ENCODE measurements at places on chromosomes 12 and 14.

DNA sequence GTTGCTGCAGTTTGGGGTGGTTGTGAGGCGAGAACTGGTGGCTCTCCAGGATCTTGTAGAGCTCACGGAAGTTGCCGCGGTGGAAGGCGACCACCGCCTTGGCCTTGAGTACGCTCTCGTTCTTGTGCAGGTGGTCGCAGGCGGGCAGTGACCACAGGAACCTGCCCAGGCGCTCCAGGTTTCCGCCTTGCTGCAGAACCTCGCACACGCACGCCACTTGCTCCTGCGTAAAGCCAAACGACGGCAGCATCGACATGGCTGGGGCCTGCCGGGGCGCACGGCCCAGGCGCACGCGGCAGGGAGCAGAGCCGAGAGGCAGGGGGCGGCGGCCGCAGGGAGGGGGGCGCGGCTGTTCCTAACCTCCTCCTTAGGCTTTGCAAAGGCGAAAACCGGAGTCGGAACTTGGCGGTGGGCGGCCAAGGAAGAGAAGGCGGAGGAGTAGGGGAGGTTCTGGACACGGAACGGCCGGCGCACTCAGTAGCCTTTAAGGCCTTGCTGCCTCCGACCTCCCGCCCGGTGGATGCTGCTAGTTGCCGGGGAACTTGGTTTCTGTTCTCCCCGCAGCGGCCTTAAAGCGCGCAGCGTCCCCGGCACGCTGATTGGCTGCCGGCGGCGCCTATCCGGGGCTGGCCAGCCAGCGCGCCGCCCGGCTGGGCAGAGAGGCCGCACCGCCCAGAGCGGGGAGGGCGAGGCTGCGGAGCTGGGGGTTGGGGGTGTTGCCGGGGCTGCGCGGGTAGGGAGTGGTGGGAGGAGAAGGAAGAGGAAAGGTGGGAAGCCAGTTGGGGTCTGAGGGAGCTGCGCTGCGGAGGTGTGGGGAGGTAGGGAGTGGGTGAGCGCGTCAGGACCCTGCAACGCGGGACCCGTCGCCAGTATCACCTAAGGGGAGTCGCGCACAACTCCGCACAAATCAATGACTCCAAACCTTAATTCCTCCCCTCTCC is at the start of gene SIX1:
SIX1 (minus strand) TSS at position 544 of the 941 bp plus-strand sequence; CDS start at position 256, 288 bp downstream.
- peak; percentile 80 for DNase-seq

GRCh38 chr12:89245090-89245489 is 107.2 kb downstream of the DUSP6 start:
- DNase-seq, result peak; percentile 41

DNA sequence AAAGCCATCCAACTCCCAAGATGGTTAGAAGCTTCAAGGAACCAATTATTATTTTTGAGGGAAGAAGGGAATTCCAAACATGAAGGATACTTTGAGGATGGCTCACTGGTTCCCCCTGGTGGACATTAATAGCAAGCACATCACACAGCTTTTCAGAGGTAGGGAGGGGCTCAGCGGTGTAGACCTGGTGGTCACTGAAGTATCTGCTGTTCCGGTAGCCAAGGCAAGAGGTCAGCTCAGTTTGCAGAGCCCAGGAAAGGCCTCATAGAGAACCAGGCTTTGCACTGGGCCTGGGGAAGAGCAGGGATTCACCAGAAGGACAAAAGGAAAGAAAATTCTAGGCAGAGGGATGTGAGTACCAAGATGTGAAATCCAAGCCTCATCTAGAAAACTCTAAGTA is 118.7 kb downstream of the KSR2 start:
- DNase-seq, result peak; percentile 25

- DNase-seq, result no peak
These were observed 27.1 kb upstream of the LUM start for GRCh38 chr12:91138337-91138920.

DNA sequence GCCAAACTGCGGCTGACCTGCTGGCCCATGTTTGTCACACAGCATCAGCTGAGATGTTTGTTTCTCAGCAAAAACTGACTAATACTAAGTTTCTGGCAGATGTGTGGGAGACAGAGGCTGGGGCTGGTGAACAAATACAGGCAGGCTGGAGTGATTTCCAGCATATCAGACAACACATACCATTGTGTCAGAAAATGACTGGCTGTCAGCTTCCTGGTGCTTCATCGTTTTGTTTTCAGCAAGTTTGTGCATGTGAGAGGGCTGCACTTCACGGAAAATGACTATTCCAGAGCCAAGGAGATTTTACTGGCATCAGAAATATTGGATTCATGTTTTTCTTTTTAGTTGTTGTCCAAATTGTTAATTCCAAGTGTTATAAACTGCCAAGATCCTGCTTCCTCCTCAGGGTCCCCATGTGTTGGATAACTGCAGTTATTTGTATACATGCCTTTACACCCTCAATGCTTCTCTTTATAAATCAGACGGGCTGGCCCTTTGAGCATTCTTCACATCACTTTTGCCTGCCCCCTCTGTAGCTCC is 145.7 kb downstream of the GALC start:
- no peak for DNase-seq

- no peak for DNase-seq
These were observed 76.0 kb downstream of the NTF3 start for GRCh38 chr12:5507944-5508343.

- DNase-seq, result no peak
These were observed 2.8 kb downstream of the TTC7B start for GRCh38 chr14:90813442-90813841.

DNA sequence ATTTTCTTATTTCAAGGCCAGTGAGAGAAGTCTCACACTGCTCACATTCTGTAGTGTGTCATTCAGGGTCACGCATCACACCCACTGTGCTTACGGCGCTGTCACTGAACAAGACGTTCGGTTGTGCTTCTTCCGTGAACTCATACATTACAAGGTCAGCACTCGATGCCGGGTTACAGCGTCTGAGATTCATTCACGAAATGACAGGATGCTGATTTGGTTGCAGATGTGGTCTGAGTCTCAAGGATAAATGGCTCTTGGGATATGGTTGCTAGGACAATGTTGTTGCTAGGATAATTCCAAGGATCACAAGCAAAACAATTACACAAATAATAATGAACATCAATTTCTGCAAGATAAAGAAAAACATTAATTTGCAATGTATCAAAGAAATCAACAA is 47.4 kb downstream of the STX2 start:
- DNase-seq, result no peak

- DNase-seq, result no peak
These were observed 3.2 kb downstream of the CRIP2 start for GRCh38 chr14:105477660-105478397.

- DNase-seq, result no peak
These were observed 80.3 kb upstream of the SRRM4 start for GRCh38 chr12:118900993-118901392.

DNA sequence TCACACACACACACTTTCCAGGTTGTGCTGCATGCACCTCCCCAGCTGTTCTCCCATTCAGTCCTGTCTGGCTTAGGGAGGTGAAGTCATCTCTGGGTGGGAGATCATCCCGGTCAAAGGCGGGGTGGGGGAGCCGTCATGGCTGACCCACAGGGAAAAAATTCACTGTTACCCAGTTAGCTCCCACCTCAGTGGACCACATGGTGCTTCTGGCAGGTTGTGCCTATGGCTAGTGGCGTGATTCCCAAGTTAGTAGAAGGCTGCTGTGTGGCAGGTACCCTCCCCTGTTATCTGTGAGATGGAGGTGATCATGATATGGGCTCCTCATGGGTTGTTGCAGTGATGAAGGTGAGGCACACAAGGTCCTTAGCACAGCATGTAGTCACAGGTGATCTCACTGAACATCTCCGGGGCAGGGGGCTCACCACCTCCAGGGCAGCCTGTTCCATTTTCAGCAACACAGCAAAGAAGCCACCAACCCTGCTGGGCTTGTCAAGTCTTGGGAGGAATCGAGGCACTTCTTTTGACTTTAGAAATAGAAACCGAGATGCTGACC is 154.9 kb upstream of the CCND2 start:
- DNase-seq, result no peak

DNA sequence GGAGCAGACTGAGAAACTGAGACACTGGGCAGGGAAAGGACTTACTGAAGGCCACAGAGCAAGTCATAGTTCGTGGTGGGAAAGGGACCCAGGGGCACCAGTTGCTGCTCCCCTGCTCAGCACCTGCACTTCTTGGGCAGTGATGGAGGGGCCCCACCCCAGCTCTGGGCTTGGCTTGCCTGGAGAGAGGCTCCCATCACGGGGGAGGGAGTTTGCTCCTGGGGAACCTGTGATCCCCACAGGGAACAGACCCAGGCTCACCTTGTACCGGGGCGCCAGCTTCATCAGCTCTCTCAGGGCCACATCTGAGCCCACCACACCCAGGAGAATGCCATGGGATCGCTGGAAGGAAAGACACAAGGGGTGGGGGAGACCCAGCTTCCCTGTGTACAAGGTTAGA is 39.8 kb downstream of the CACNA2D4 start:
- DNase-seq, result no peak

GRCh38 chr12:49675137-49675536 is 32.1 kb downstream of the FMNL3 start:
- no peak for DNase-seq

DNA sequence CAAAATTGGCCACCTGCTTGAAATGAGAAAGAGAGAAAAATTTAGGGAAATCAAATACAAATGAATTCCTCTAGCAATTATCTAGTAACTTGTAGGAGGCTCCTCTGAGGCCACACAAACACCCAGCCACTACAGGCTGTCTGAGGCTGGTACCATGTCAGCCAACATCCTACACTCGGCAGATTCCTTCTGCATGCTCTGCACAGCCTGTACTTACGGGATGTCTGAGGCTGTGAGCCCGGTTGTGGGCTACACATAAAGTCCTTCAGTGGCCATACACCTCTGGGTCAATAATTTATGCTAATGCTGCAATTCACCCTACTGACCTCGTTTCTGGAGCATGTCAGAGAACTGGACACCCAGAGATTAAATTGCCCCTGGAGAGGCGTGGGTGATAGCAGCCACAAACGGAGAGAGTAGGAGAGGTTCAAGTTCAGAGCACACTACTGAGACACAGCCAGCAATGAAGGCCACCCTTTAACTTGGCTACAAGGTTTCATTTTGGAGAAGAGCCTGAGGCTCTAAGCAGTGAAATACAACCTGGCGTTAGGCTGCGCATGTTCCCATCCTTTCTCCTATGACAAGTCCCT is 28.9 kb downstream of the WSCD2 start:
- DNase-seq, result no peak

- DNase-seq, result peak; percentile 6
These were observed 138.1 kb upstream of the BMP4 start for GRCh38 chr14:54094765-54095164.

- no peak for DNase-seq
These were observed 37.9 kb downstream of the WDR89 start for GRCh38 chr14:63603749-63604277.

- DNase-seq, result no peak
These were observed at the start of gene CPM for GRCh38 chr12:68932961-68933893. Gene CPM (minus strand): TSS chr12:68933171. CDS start chr12:68932837, 334 bp downstream.

- no peak for DNase-seq
These were observed 468.9 kb upstream of the LRFN5 start for GRCh38 chr14:41137741-41138140.

GRCh38 chr12:2013527-2014223 is 9.4 kb upstream of the DCP1B start:
- no peak for DNase-seq

GRCh38 chr14:72801381-72801812 is 92.5 kb downstream of the DPF3 start:
- no peak for DNase-seq

DNA sequence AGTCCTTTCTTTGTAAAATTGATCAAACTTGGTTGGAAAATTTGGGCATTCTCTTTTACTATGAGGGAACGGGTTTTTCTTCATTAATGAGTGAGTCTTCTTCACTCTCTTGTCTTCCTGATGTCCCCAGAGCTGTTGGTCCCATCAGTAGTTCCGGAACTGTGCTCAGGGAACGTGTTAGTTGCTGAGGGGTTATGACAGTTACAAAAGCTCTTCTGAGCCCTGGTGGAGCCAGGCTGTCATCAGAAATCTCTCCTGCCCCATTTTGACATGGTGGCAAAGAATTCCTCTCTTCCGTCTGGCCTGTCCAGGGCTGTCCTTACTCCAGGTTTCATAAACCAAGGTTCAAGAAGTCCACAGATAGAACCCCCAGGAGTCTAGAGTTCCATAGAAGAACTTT is 208.5 kb downstream of the SLC41A2 start:
- no peak for DNase-seq

DNA sequence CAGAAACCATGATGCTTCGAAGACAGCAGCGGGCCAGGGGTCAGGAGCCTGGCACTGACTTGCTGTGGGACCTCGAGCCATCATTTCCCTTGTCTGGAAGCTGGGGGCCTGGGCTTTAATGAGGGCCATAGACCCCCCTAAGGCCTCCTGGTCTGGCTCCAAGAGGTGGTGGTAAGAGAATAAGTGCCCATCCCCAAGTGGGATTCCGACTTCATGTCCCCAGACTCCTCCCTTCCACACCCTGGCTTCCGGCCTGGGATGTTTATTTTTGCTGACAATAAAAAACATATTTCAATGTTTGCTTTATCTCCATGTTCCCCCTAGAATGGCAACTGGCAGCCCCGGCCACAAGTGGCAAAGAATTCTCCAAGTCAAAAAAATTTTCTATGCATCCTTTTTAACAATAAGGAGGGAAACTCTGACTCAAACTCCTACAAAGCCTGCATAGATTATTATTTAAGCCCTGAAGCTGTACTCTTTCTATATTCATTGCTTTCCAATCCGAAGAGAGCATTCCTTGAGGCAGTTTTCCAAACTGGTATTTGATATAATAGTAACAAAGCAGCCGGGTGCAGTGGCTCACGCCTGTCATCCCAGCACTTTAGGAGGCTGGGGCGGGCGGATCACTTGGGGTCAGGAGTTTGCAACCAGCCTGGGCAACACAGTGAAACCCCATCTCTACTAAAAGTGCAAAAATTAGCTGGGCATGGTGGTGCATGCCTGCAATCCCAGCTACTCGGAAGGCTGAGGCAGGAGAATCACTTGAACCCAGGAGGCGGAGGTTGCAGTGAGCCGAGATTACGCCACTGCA is 84.0 kb downstream of the ITPK1 start:
- no peak for DNase-seq

DNA sequence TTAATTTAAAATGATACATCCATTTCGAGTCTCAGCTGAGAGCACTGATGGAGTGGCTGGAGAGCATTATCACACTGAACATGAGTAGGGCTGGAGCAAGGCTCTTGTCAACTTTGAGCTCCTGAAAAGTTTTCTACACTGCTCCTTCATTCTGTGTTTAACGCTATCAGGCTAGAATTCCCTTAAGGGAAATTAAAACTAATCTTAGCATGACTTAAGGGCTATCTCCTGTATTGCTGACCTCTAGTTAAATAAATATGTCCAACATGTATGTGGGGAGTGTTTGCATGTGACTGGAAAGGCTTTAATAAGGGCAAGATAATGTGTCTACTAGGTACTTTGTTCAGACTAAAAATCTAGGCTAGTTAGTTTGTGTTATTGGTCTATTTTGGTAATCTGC is 116.7 kb upstream of the CAND1 start:
- no peak for DNase-seq

GRCh38 chr12:76032043-76032981 is 736 bp upstream of the PHLDA1 start:
- peak; percentile 81 for DNase-seq

- DNase-seq, result no peak
These were observed 105.2 kb upstream of the ATF7IP start for GRCh38 chr12:14260011-14260993.

GRCh38 chr12:5251092-5251491 is 180.8 kb upstream of the NTF3 start:
- no peak for DNase-seq

GRCh38 chr14:95475540-95476240 is 40.8 kb downstream of the SYNE3 start:
- no peak for DNase-seq

GRCh38 chr14:71247106-71247505 is 339.8 kb downstream of the PCNX1 start:
- no peak for DNase-seq

- no peak for DNase-seq
These were observed 13.1 kb downstream of the NKX2-1 start for GRCh38 chr14:36506732-36507614.

Measured in OCI-M1 (cell line).